ENCODE measurements at places on chromosomes 13 and 19.

- no peak for DNase-seq
These were observed 22.6 kb downstream of the ATP8B3 start for GRCh38 chr19:1789261-1790041.

GRCh38 chr19:28334419-28334818 lies 878.5 kb downstream of the UQCRFS1 start:
- no peak for DNase-seq

- no peak for DNase-seq
These were observed 67.3 kb upstream of the SLC10A2 start for GRCh38 chr13:103133556-103133955.

DNA sequence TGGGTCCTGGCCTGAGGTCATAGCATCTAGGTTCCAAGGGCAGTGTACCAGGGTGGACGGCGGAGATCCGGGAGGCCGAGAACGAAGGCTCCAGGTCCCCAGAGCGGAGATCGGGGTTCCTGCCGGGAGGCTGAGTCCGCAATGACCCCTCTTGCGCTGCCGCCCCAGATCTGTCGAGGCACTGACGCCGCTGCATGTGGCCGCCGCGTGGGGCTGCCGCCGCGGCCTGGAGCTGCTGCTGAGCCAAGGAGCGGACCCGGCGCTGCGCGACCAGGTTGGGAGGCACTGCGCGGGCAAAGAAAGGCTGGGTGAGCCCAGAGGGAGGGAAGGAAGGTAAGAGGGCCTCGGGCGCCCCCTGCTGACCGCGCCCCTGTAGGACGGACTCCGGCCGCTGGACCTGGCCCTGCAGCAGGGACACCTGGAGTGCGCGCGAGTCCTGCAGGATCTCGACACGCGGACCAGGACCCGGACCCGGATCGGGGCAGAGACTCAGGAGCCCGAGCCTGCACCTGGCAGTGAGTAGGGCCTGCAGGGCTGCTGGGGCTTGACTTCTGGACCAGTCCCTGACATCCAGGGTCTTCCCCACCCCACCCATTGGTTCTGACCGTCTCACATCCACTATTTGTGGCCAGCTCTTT lies 906 bp downstream of the ANKLE1 start:
- DNase-seq = peak; percentile 82

DNA sequence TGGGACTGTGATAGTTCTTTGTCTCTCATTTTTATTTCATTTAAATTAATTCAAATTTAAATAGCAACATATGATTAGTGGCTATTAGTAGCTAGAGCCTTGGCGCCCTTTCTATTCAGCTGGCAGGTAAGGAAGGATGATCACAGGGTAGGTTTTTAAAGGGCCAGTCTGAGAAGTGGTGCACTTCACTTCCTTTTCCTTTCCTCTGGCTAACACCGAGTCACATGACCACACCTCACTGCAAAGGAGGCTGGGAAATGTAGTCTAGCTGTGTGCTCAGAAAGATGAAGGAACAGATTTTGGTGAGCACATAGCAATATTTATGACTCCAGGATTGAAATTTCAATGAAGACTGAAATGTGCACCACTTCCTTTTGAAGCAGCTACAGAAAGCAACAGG lies 128.7 kb downstream of the TSHZ3 start:
- peak; percentile 40 for DNase-seq

- peak; percentile 36 for DNase-seq
These were observed at the start of gene ZNF358 for GRCh38 chr19:7515645-7516151. Gene ZNF358 (plus strand): TSS chr19:7516103. CDS start chr19:7519243, 3,140 bp downstream.

- DNase-seq = no peak
These were observed 9.1 kb upstream of the ERVK3-1 start for GRCh38 chr19:58296104-58296503.

DNA sequence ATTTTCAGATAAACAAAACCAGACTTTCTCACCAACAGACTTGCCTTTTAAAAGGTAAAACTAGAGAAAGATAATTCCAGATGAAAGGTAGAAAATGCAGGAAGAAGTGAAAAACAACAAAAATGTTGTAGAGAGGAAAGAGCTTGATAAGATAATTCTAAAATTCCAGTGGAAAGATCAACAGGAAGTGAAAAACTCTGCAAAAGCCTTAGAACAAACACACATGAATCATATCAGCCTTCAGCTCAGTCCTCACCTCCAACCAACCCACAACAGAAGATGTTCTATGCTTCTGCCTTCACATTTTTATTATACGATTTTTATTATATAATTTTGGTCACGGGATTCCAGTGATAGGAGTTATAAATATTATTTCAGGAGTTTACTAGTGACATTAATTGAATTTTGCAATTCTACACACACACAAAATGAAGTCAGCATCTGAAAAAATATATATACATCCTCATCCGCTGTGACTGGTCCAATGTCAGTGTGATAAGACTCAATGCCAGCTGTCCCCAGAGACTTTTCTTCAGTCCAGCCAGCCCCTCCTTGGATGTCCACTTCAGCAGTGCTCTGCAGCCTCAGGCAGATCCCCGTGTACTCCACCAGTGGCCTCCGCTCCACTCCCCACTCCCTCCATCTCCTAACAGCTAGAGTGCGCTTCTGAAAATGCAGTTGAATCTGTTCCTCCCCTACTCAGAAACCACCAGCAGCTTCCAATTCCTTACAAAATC lies 57.9 kb downstream of the GADD45B start:
- DNase-seq = no peak

DNA sequence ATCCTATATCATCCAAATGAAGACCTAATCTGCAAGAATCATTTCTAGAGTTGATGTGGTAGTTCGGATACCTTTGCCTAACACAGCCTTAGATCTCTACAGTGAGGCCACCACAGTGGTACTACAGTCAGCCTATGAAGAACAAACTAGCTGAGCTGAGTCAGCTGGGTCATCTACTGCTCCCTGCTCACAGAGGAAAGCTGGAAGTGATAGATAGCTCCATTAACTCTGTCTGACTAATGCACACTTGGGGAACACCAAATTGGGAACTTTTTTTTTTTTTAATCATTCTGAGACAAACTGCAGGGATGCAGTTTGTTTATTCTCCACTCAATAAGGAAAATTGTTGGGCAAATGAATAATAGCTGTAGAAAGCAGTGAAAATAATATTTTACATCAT lies 1160.6 kb downstream of the PCDH9 start:
- DNase-seq = no peak

- no peak for DNase-seq
These were observed 2667.7 kb upstream of the PCDH20 start for GRCh38 chr13:64083396-64083795.
